ENCODE measurements at places on chromosomes 1 and 21.

- DNase-seq, result no peak
- H3K27ac ChIP-seq, result no peak overlapping the region
- no peaks in the 10 kb centered on the region for H3K36me3 ChIP-seq
- no peaks in the 10 kb centered on the region for H3K27me3 ChIP-seq
Measured at GRCh38 chr1:244160455-244161235, 109.6 kb downstream of the ZBTB18 start.

DNA sequence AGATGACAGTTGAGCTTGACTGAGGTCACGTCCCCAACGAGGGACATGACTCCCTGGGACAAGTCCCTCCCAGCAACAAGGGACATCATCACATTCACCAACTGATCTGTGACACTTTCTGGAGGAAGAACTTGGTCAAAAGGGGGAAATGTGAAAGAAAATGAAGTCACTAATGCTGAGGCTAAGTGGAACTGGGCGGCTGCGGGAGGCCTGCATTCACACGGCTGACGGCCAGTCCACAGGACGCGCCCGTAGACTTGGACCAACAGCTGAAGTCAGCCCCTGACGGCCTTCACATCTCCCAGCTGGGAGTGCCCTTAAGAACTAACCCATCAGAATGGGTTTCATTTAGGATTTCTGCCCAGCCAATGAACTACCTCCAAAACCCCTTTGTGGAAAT, 26.6 kb downstream of the POFUT2 start:
- no peak overlapping the region for H3K27ac ChIP-seq
- H3K4me3 ChIP-seq, result no peak overlapping the region
- H3K27me3 ChIP-seq, result no peaks in the 10 kb centered on the region
- H3K36me3 ChIP-seq, result peaks cover 36% of the 10 kb centered on the region

DNA sequence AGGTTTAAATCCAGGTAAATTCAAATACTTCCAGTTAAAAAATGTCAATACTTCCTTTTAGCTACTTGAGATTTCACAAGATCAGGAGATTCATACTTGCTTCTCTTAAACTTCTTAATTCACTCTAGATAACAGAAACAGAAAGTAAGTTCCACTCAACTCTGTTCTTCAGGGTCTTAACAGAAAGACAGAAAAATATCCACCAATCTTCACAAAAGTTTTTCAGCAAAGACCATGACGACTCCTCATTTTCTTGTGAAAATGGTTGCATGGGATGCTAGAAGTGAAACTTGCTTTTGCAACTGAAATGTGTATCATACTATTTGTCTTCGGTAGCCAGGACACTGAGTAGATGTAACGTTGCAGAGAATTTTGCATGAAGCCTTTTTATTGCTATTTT, 12.3 kb upstream of the LRRC8C start:
- no peak overlapping the region for H3K27ac ChIP-seq
- DNase-seq, result no peak
- no peaks in the 10 kb centered on the region for H3K27me3 ChIP-seq
- no peak overlapping the region for H3K4me3 ChIP-seq

GRCh38 chr1:205067031-205067430, 17.2 kb downstream of the TMEM81 start:
- no peak overlapping the region for H3K4me3 ChIP-seq
- no peaks in the 10 kb centered on the region for H3K36me3 ChIP-seq
- H3K27ac ChIP-seq, result no peak overlapping the region
- H3K27me3 ChIP-seq, result no peaks in the 10 kb centered on the region
- DNase-seq, result no peak
- no peaks in the 10 kb centered on the region for H3K4me1 ChIP-seq

DNA sequence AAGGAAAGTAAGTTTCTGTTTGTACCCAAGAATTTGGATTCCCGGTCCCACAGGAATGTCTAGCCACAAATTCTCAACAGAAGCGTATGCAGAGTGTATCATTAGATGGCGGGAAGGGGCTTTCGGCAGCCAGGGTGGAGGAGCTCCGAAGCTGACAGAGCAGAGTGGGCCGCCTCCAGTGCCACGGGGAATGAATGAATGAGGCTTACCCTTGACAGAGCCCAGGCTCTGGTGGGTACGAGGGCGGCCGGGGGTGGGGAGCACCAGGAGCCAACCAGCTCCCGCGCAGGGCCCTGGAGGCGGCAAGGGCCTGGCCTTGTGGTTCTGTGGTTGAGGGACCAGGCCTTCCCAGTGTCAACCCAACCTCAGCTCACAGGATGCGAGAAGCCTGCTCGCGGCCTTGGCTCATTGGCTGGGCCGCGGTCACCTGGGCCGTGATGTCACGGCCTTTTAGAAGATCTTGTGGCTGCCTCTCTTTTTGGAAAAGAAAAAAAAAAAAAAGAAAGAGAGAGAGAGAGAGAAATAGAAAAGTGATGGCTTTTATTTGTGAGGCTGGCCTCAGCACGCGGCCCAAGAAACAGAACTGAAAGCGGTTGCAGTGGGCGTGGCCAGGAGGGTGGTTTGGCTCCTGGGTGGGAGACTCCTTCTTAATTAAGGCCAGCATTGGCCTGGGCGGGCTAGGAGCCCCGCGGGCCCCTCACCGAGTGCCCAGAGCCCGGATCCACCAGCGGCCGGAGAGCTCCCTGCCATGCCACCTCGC, 34.9 kb upstream of the RUNX3 start:
- H3K36me3 ChIP-seq, result no peaks in the 10 kb centered on the region
- H3K27ac ChIP-seq, result no peak overlapping the region
- H3K4me3 ChIP-seq, result no peak overlapping the region
- no peak for DNase-seq
- H3K27me3 ChIP-seq, result no peaks in the 10 kb centered on the region

- H3K27me3 ChIP-seq, result no peaks in the 10 kb centered on the region
- no peak for DNase-seq
- H3K36me3 ChIP-seq, result peaks cover 7% of the 10 kb centered on the region
Measured at GRCh38 chr1:26350701-26351589, 3.0 kb downstream of the CRYBG2 start.

- H3K27ac ChIP-seq, result no peak overlapping the region
- no peaks in the 10 kb centered on the region for H3K27me3 ChIP-seq
- no peaks in the 10 kb centered on the region for H3K36me3 ChIP-seq
- H3K4me1 ChIP-seq, result no peaks in the 10 kb centered on the region
- DNase-seq, result no peak
Measured at GRCh38 chr21:20023193-20023592, 975.0 kb upstream of the NCAM2 start.

GRCh38 chr21:34942911-34943310, 106.2 kb downstream of the RUNX1 start:
- DNase-seq, result no peak
- H3K4me3 ChIP-seq, result no peak overlapping the region
- H3K4me1 ChIP-seq, result no peaks in the 10 kb centered on the region
- H3K27me3 ChIP-seq, result no peaks in the 10 kb centered on the region

DNA sequence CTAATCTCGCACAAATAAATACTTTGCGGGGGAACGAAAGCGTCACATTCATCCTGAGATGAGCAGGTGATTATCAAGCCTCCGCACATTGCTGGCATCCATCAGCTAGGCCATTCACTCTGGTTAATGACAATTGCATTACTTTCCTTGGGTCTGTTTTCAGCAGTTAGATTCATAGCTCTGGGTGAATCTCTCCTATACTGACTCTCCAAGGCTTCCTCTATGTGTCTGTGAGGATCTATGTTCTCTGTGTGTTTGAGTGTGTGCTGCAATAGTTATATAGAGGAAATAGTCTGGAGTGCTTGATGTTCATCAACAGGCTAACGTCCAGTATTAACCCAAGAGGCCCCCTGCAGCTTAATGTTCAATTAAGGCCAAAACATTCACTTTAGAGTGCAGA, 133.0 kb upstream of the CTTNBP2NL start:
- no peak for DNase-seq
- no peaks in the 10 kb centered on the region for H3K27me3 ChIP-seq
- no peaks in the 10 kb centered on the region for H3K36me3 ChIP-seq
- no peak overlapping the region for H3K4me3 ChIP-seq
- H3K27ac ChIP-seq, result no peak overlapping the region

DNA sequence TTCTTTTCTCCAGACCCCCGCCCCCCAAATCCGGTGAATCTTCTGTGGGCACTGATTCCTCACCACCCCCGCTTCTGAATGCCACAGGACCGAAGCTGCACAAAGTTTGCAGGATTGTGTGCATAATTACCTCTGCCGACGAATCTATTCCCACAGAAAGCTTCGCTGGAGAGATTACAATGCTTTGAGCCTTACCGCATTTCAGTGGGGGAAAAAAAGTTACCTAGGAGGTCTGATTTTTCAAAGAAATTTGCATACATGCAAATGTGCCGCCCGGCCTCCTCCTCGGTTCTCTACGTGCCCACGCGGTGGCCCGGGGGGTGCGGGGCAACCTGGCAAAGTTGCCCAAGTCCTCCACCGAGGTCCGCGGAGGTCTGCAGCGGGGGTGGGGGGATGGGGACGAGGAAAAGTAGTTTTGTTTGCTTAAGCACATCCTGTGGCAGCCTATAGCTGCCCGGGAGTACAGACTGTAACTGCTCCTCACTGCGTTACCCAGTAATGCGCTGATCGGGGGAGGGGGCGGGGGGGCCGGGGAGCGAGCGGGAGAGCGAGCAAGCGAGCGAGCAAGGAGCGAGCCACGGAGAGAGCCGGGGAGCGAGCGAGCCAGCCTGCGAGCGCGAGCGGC, 563 bp upstream of the NFIA start:
- H3K27me3 ChIP-seq, result peaks cover 35% of the 10 kb centered on the region
- H3K4me3 ChIP-seq, result no peak overlapping the region
- no peaks in the 10 kb centered on the region for H3K36me3 ChIP-seq
- H3K27ac ChIP-seq, result no peak overlapping the region

GRCh38 chr1:153251562-153251961, 7.9 kb upstream of the LORICRIN start:
- H3K27ac ChIP-seq, result no peak overlapping the region
- H3K27me3 ChIP-seq, result no peaks in the 10 kb centered on the region
- no peaks in the 10 kb centered on the region for H3K36me3 ChIP-seq
- no peak overlapping the region for H3K4me3 ChIP-seq

- H3K27ac ChIP-seq, result no peak overlapping the region
- H3K36me3 ChIP-seq, result peaks cover 2% of the 10 kb centered on the region
- peaks cover 23% of the 10 kb centered on the region for H3K4me1 ChIP-seq
- H3K4me3 ChIP-seq, result no peak overlapping the region
- no peaks in the 10 kb centered on the region for H3K27me3 ChIP-seq
- DNase-seq, result no peak
Measured at GRCh38 chr1:58435376-58435775, 111.2 kb downstream of the OMA1 start.

DNA sequence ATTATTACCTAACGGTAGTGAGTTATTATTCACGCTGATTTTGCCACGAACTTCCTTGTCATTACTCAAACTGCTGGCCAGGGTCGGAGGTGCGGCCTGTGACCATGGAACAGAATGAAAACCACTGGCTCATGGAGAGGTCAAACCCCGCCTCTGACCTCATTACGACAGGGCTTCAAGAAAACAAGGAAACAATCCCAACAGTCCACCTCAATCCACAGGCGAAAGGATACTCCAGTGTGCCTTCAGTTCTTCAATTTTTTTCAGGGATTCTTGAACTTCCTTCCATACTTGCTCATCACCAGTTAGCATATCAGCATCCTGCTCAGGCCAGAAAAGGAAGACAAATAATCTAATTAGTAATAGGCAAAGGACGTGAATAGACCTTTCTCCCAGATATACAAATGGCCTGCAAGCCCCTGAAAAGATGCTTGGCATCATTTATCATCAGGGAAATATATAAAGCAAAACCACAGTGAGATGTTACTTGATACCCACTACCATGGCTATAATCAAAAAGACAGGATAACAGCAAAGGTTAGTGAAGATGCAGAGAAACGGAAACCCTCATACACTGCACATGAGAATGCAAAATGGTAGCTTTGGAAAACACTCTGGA, 643.4 kb downstream of the SMYD3 start:
- H3K4me1 ChIP-seq, result no peaks in the 10 kb centered on the region
- H3K27me3 ChIP-seq, result no peaks in the 10 kb centered on the region
- H3K4me3 ChIP-seq, result no peak overlapping the region
- peaks cover 2% of the 10 kb centered on the region for H3K36me3 ChIP-seq
- DNase-seq, result no peak

GRCh38 chr1:107457989-107458388, 317.1 kb downstream of the NTNG1 start:
- no peak overlapping the region for H3K27ac ChIP-seq
- H3K4me1 ChIP-seq, result no peaks in the 10 kb centered on the region
- no peaks in the 10 kb centered on the region for H3K27me3 ChIP-seq
- H3K4me3 ChIP-seq, result no peak overlapping the region
- no peak for DNase-seq

DNA sequence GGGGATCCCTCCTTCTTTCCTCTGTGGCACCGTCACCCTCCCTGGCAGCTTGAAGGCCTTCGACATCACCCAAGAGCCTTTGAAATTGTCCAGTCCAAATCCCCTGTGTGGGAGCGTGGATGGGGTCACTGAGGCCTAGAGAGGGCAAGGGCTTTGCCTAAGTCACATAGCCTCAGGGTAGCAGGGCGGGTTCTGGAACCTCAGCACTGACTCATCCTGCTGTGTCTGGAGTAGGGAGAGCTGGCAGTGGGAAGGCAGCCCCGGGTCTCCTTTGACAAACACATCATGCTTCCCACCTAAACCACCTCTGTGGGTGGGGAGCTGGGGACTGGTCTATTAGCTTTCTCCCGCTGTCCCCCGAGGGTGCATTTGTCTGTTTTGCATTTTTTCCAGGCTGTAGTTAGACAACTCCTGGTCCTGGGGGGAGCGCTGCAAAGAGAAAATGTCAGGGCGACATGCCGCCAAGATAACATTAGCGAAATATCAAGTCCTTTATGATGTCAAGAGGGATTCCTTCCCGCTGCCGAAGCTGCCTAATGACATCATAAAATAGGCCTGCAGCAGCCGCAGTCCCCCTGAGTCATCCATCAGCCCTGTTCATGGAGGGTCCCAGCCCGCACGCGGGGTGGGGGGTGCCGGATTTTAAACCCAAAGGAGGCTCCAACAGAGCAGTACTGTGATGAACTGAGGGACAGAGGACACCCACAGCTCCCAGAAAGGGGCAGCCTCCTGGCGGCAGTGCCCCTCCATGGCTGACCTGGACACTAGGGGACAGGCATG, 77.0 kb upstream of the POU3F1 start:
- peak; percentile 92 for DNase-seq
- peaks cover 36% of the 10 kb centered on the region for H3K4me1 ChIP-seq
- peak overlapping the region; percentile 92 for H3K27ac ChIP-seq
- no peak overlapping the region for H3K4me3 ChIP-seq
- no peaks in the 10 kb centered on the region for H3K27me3 ChIP-seq

DNA sequence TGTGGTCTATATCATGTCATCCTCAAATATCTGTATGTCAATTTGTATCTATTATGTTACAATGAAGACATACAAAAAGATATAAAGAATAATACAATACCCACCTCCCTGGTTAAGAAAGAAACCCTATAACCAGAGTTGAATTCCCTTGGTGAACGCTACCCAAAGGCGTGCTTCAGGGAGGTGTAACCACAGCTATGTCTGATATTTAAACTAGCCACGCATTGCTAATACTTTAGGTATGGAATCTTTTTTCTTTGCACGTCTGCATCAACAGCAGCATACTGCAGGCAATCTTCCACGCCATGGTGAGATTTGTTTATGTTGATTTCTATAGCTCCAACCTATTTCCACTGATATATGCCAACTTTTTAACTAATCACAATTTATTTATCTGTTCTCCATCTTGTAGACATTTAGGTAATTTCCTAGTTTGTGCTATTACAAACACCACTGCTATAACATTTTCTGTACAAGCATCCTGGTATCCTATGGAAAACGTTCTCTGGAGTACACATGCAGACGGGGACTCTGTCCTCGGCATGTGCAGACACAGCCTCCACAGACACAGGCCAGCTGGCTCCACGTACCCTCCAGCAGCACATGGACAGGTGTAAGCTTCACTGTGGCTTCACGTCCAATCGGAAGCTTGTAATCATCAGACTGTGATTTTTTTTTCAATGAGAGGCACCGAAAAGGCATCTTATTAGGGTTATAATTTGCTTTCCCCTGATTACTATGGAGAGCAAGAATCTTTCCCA, 58.5 kb downstream of the HSF2BP start:
- H3K27me3 ChIP-seq, result no peaks in the 10 kb centered on the region
- no peaks in the 10 kb centered on the region for H3K36me3 ChIP-seq
- peak; percentile 87 for DNase-seq
- no peak overlapping the region for H3K4me3 ChIP-seq

Measured in trophoblast cell (in vitro differentiated cells and primary cell).